Endothelial cell (in vitro differentiated cells): ENCODE measurements at places on chromosomes 6 and 20. TPM values are rescaled to one million over a fixed set of nuclear protein-coding genes. Genes with fewer than 3 reads are reported as not detected.

NT5E gene
- total RNA-seq = 47.1 TPM

REM1 gene
- total RNA-seq = not detected

SPATA2 gene
- total RNA-seq = 8.4 TPM

ZBP1 gene
- not detected for total RNA-seq

PACSIN1 gene
- total RNA-seq = 0.08 TPM

SNAP91 gene
- total RNA-seq = 1.5 TPM

GRCh38 chr20:33648396-33649004 lies 13.6 kb upstream of the C20orf144 start:
- H3K27me3 ChIP-seq = peaks cover 8% of the 10 kb centered on the region
- H3K36me3 ChIP-seq = peaks cover 11% of the 10 kb centered on the region
- no peak overlapping the region for H3K4me3 ChIP-seq
- H3K4me1 ChIP-seq = no peaks in the 10 kb centered on the region
- DNase-seq = no peak

- H3K4me1 ChIP-seq = peaks cover 3% of the 10 kb centered on the region
- no peak overlapping the region for H3K4me3 ChIP-seq
- no peak for DNase-seq
- H3K27ac ChIP-seq = no peak overlapping the region
- H3K27me3 ChIP-seq = no peaks in the 10 kb centered on the region
Measured at GRCh38 chr6:139586273-139586672, 211.8 kb upstream of the CITED2 start.

- H3K4me1 ChIP-seq = no peaks in the 10 kb centered on the region
- no peaks in the 10 kb centered on the region for H3K27me3 ChIP-seq
Measured at GRCh38 chr6:140040396-140040795, 665.9 kb upstream of the CITED2 start.

DNA sequence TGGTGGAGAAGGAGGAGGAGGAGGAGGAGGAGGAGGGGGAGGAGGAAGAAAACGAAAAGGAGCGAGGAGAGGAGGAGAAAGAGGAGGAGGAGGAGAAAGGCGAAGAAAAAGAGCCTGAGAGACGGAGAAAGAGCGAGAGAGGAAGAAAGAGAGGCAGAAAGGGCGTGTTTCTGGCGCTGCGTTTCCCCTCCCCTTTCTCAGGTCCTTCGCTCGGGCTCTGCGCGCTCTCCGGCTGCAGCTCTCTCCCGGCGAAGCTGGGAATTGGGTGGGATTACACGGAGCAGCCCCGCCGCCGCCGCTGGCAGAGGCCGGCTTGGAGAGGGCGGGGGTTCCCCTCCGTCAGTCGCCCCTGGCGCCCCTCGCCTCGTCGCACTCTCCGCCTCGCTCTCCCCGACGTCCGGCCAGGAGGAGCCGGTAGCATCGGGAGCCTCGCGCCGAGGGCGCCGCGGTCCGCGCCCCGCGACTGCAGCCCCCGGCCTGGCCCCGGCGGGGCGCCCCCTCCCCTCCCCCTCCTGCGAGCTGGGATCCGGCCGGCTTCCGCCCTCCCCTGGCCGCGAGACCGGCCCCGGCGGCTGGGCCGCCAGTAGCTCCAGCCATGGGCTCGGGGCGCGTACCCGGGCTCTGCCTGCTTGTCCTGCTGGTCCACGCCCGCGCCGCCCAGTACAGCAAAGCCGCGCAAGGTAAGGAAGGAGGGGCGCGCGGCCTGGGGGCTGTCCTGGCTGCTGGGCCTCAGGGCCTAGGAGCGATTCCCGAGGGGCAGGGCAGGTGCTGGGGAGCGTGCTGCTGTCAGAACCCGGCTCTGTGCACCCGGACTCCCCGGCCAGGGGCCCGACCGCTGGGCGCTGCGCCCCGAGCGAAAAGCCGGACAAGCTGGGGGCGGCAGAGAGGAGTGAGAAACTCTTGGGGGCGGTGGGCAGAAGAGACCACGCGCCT lies at the start of gene SCUBE3:
Gene SCUBE3 (plus strand): TSS at position 133 of the 933 bp plus-strand sequence. CDS start 463 bp downstream, at position 596.
- no peak within 1 kb of the TSS for H3K27ac ChIP-seq
- peak; percentile 55 for DNase-seq
- H3K4me1 ChIP-seq = peaks cover 45% of the 10 kb centered on the region
- H3K4me3 ChIP-seq = peak within 1 kb of the TSS; percentile 85
- H3K27me3 ChIP-seq = peaks cover 25% of the 10 kb centered on the region
- no peaks in the 10 kb centered on the region for H3K36me3 ChIP-seq

DNA sequence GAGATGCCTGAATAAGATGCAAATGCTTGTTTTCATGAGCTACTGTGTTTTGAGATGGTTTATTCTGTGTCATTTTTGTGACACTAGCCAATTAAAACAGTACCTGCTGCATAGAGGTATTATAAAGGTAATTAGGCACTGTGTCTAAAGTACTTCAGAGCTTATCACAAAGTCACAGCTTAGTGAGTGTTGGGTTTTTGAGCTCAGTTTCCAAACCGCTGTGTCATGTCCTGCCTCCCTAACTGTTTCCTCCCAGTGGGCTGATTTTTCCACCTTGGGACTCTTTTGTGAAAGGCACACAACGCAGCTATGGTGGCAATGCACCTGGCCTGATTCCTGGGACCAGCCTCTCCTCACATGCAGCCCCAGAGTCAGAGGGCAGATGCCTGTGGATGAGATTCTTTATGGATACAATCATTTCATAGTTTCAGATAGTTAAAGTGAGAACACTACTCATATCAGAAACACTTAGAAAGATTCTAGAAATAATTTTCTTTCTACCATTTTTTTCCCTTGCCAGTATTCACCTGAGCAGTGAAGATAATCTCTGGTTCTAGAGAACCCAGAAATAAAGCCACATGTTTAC lies 41.3 kb upstream of the TAGAP start:
- no peaks in the 10 kb centered on the region for H3K27me3 ChIP-seq
- H3K27ac ChIP-seq = no peak overlapping the region

DNA sequence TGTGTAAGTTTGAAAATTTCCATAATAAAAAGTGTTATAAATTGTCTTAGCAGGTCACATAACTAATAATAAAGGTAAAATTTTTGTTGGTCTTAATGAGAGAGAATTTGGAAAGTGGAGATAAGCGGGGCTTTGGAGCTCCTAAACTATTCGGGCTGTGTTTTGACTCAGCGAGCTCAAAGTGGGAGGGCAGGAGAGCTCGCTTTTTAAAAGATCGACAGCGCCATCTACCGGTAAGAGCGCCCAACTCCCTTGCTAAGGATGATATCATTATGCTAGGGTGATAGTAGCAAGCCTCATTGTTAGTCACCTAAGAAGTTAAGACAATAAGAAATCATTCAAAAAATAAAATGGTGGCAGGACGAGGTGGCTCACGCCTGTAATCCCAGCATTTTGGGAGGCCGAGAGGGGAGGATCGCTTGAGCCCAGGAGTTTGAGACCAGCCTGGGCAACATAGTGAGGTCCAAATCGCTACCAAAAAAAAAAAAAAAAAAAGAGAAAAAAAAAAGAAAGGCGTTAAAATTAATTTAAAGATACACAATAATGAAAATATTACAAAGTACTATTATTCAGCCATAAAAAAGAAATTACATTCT lies 24.8 kb downstream of the C6orf15 start:
- no peaks in the 10 kb centered on the region for H3K27me3 ChIP-seq
- DNase-seq = peak; percentile 83
- no peaks in the 10 kb centered on the region for H3K36me3 ChIP-seq
- no peak overlapping the region for H3K27ac ChIP-seq
- H3K4me3 ChIP-seq = no peak overlapping the region

DNA sequence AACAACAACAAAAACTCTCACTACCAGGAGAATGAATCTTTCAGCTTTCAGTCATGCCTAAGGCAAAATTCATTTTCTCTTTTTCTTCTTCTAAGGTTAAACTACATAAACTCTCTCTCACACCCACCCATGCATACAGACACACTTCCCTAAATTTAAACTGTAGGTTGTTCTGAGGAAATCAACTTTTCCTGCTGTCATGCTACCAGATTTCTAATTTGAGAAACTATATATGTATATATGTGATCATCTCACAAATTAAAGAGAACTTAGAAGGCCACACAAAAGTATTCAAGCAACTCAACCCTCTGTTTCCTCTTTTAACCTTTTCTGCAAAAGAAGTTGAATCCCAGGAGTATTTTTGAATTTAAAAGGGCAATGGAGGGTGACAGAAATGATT lies 532.5 kb downstream of the KIF16B start:
- no peak for DNase-seq
- no peaks in the 10 kb centered on the region for H3K36me3 ChIP-seq
- H3K4me3 ChIP-seq = no peak overlapping the region
- no peaks in the 10 kb centered on the region for H3K27me3 ChIP-seq
- H3K27ac ChIP-seq = no peak overlapping the region

GRCh38 chr6:166996406-166996805 lies 2.8 kb upstream of the CEP43 start:
- H3K27ac ChIP-seq = no peak overlapping the region
- H3K4me3 ChIP-seq = no peak overlapping the region
- DNase-seq = no peak
- peaks cover 5% of the 10 kb centered on the region for H3K27me3 ChIP-seq
